ENCODE measurements at places on chromosomes 5 and 9.

- DNase-seq, result no peak
Measured at GRCh38 chr5:122385286-122385685, 73.2 kb downstream of the SNCAIP start.

DNA sequence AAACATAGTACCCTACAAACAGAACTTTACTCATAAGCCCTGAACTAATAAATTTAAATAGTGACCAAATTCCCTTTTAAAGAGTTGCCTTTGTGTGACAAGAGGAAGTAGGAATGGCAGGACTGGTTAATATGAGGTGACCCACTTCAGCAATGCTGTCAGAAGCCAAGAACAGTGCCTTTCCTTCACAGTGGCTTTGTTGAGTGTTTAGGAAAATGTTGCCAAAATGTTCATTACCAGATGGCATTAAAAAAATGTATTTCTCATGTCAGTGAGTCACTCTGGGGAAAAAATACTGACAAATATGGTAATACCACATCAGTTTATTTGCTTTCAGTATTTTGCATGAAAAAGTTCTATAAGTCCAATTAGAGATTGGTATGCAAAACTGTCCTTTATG lies 103.3 kb downstream of the DIRAS2 start:
- DNase-seq, result no peak

DNA sequence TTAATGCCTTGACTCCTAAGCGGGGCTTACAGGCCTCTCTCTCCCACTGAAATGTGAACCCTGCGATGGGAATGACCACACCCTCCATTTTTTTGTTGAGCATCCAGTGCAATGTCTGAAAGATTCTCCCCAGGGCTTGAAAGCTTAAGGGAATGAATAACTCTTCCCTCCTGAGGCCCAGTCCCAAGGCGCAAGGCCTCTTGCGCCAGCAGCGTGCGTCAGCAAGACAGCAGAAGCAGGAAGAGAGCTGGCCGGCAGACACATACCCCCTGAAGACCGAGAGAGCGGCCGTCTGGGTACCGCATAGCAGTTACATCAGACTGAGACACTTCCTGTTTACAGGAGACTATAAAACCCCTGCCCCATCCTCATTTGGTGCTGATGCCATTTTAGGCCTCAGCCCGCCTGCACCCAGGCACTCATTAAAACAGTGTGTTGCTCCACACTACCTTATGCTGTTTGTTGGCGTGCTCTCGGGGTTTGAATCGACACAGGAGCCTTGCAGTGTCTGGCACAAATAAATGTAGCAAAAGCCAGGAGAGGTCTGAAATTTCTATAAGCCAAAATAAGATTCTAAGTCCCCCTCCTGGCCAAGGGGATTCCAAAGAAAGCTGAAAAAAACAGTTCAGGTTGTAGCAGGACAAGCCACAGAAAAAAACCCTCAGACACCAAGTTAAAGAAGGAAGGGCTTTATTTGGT lies 62.3 kb downstream of the GDNF start:
- no peak for DNase-seq

DNA sequence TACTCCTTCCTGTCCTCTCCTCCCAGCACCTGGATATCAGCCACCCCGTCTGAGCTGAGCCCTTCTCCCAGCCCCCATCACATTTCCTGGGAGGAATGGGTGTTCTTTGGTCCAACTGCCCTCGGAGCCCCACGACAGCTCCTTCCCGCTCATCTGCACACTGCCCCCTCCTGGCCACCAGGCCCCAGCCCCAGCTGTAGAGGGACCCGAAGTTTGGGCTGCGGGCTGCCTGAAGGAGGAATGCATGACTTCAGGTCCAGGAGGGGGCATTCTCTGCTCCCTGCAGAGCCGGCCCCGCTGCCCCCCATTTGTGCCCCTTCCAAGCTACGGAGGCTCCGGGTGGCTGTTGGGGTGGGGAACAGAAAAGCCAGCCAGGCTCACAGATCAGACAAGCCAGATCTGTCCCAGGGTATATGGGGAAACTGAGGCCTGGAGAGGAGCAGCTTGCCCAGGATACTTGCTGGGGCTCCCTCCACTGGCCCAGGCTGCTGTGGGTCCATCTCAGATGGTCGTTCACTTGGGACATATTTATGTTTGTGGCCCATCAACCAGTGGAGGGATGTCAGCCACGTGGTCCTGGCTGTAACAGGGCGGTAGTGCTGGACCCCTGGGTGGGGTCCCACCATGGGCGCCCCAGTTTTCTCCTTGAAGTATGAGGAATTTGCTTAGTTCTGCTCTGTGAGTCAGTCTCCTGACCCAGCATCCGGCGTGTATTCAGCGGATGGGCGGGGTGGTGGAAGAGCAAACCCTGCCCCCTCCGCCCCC lies 33.1 kb downstream of the DAB2IP start:
- no peak for DNase-seq

DNA sequence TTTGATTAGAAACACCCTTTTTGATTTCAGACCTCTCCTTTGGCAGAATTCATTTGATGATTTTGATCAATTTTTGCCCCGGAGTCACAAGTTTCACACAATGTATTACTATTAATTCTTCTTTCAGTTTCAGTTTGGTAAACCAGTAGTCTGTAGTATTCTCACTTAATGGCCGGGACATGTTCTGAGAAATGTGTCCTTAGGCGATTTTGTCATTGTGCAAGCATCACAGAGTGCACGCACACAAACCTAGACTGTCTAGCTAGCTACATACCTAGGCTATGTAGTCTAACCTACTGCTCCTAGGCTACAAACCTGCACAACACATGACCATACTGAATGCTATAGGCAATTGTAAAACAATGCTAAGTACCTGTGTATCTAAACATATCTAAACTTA lies 662.5 kb downstream of the IRX1 start:
- no peak for DNase-seq

GRCh38 chr5:151233616-151234085 lies 9.8 kb upstream of the CCDC69 start:
- DNase-seq, result no peak

GRCh38 chr9:129476821-129477611 lies 143.9 kb downstream of the C9orf50 start:
- DNase-seq, result no peak

DNA sequence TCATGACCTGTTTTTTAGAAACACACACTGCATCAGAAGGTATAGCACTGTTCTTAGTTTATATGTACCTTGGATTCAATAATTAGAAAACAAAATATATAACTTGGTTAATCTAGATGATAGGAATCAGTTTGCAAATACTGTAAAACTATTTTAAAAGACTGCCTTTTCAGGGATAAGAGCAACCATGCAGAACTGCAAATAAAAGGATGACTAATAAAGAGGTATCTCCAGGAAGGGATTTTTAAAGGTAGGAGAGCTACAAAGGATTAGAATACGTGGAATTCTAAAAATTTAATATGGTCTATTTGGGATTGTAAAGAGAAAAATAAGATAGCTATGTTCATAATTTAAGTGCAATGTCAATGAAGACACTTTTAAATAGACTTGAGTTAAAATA lies 9.4 kb downstream of the GABRA1 start:
- DNase-seq, result no peak

- no peak for DNase-seq
Measured at GRCh38 chr9:92612292-92612691, 57.6 kb downstream of the IPPK start.

GRCh38 chr5:141680751-141681201 lies 1.3 kb downstream of the ARAP3 start:
- DNase-seq, result no peak

DNA sequence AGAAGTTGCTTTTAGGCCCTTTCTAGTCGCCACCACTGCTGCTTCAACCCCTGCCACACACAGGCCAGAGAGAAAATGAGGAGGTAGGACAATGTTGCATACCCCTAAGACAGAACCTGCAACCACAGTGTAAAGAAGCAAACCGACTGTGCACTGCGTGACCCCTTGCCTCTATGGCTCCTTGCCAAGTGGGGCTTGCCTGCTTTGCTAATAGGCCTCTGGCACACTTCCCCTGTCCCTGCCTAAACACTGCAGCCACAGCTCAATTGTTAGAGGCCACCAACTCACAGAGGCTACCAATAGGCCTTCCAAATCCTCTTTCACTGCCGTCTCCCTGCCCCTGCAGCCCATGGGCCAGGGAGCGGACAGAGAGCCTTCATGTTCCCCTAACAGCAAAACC lies 280.1 kb downstream of the CDH10 start:
- no peak for DNase-seq

- no peak for DNase-seq
Measured at GRCh38 chr9:81245254-81245956, 443.9 kb downstream of the TLE1 start.
